Frontal cortex (tissue), 4 donors: ENCODE measurements at places on chromosomes 4 and X.

GRCh38 chr4:82268826-82269193 is 105.0 kb downstream of the HNRNPD start:
- no peak for DNase-seq

GRCh38 chrX:136260776-136261175 is 9.6 kb upstream of the MAP7D3 start:
- no peak for DNase-seq

- no peak for DNase-seq
Observed at GRCh38 chr4:148998719-148999118, 556.5 kb upstream of the NR3C2 start.

DNA sequence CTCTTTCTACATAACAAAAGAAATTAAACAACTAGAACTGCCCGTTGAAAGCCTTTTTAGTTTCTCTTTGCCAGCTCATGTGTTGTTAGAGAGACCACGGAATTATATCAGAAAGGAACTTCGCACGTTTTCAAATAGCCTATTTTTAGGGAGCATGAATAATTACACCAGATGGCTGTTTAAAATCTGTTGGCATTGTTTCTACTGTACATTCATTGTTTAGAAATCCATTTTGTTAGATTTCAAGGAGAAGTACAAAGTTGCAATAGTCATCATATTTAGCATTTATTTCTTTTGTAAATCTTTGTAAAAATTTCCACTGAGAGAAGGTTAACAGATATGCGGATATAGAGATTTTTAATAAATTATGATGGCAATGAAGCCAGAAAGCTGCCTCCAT is 403.0 kb upstream of the HS3ST1 start:
- no peak for DNase-seq
